ENCODE measurements at places on chromosomes 16 and 17. TPM values are rescaled to one million over a fixed set of nuclear protein-coding genes. Genes with fewer than 3 reads are reported as not detected.

KRTAP9-8 gene
- polyA plus RNA-seq, result not detected

SCNN1G gene
- polyA plus RNA-seq, result 25.8 TPM

CD300LB gene
- polyA plus RNA-seq, result 0.44 TPM

SLC2A4 gene
- 2.5 TPM for polyA plus RNA-seq

AKTIP gene
- 54.8 TPM for polyA plus RNA-seq

NXPH3 gene
- 0.90 TPM for polyA plus RNA-seq

ZG16 gene
- polyA plus RNA-seq, result not detected

GRCh38 chr16:66169817-66170216 lies 196.7 kb upstream of the CDH5 start:
- DNase-seq, result no peak

- no peak for DNase-seq
These were observed 31.0 kb downstream of the ERCC4 start for GRCh38 chr16:13950821-13951547.

- DNase-seq, result no peak
These were observed 44.7 kb downstream of the CNOT1 start for GRCh38 chr16:58584831-58585505.

DNA sequence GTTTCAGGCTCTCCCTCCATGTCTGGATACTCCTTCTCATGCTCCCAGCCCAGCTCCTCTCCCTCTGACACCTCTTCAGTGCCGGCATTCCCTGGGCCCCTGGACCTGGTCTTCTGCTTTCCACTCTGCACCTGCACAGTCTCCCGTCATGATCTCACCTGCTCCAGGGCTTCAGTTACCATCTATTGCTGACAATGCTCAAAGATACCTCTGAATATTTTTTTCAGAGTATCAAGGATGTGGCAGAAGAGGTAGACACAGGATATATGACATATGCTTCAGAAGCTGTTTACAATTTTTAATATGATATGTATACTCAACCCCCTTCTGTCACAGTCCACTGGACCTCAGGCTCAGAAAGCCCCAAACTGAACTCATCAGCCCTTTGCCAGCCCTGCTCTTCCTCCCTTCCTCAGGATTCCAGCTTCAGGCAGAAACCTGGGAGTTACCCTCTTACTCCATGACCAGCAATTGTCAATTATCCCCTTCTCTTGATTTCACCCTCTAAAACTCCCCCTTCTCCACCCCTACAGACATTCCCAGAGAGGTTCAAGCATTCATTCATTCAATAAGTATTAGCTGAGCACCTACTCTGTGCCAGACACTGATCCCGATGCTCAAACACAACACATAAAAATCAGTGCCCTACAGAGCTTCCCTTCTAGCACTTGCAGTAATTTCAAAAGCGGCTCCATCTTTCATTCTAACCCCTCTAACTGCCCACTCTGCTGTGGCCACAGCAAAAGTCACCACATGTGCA lies 7.8 kb upstream of the MLLT6 start:
- DNase-seq, result no peak

- DNase-seq, result no peak
These were observed 30.0 kb upstream of the ANKRD40CL start for GRCh38 chr17:50797135-50797810.

- DNase-seq, result no peak
These were observed 1.5 kb upstream of the NUDT16L1 start for GRCh38 chr16:4691666-4692412.

DNA sequence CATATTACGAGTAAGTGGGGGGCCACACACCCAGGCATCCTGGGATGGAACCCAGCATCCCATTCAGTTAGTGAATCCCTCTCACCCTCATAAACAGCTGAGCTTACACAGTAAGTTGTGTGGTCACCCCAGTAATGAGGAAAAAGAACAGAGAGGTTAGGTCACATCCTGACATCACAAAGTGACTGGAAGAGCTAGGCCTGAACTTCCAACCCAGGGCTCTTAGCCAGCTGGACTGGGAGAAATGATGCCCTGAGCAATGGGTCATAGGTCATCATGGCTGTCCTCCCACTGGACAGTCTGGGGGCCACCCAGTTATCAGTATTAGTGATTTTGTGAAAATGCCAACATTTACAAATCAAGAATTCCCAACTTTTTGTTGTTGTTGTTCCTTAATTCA lies 205.3 kb downstream of the ZNF423 start:
- DNase-seq, result no peak
